Common myeloid progenitor, CD34-positive (primary cell): ENCODE measurements at places on chromosomes 16 and 17.

- DNase-seq: no peak
- no peaks in the 10 kb centered on the region for H3K36me3 ChIP-seq
- no peaks in the 10 kb centered on the region for H3K27me3 ChIP-seq
These were observed 274.0 kb downstream of the PHKB start for GRCh38 chr16:47734987-47735594.

DNA sequence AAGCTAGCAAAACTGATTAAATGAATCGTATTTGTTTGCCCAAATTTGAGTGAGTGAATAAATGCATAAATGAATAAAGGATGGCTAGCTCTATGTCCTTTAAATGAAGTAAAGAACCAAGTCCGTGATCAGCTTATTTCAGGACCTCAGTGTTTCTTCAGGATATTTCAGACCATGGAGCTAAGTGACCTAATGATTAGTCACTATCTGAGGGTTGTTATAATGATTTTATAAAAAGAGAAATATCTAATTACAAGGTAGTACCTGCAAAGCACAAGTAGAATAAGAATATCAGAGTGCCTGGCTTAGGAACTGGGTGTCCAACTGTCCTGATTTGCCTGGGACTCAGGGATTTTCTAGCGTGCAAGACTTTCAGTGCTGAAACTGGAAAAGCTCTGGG lies 12.5 kb downstream of the KCNJ2 start:
- DNase-seq: no peak
- no peaks in the 10 kb centered on the region for H3K4me1 ChIP-seq
- H3K4me3 ChIP-seq: no peak overlapping the region
- H3K27me3 ChIP-seq: no peaks in the 10 kb centered on the region
- no peaks in the 10 kb centered on the region for H3K36me3 ChIP-seq
- H3K27ac ChIP-seq: no peak overlapping the region

- peak; percentile 68 for DNase-seq
- no peak overlapping the region for H3K4me3 ChIP-seq
- no peaks in the 10 kb centered on the region for H3K27me3 ChIP-seq
- no peaks in the 10 kb centered on the region for H3K4me1 ChIP-seq
- peaks cover 31% of the 10 kb centered on the region for H3K36me3 ChIP-seq
These were observed 23.7 kb downstream of the HELZ start for GRCh38 chr17:67221062-67221998.

DNA sequence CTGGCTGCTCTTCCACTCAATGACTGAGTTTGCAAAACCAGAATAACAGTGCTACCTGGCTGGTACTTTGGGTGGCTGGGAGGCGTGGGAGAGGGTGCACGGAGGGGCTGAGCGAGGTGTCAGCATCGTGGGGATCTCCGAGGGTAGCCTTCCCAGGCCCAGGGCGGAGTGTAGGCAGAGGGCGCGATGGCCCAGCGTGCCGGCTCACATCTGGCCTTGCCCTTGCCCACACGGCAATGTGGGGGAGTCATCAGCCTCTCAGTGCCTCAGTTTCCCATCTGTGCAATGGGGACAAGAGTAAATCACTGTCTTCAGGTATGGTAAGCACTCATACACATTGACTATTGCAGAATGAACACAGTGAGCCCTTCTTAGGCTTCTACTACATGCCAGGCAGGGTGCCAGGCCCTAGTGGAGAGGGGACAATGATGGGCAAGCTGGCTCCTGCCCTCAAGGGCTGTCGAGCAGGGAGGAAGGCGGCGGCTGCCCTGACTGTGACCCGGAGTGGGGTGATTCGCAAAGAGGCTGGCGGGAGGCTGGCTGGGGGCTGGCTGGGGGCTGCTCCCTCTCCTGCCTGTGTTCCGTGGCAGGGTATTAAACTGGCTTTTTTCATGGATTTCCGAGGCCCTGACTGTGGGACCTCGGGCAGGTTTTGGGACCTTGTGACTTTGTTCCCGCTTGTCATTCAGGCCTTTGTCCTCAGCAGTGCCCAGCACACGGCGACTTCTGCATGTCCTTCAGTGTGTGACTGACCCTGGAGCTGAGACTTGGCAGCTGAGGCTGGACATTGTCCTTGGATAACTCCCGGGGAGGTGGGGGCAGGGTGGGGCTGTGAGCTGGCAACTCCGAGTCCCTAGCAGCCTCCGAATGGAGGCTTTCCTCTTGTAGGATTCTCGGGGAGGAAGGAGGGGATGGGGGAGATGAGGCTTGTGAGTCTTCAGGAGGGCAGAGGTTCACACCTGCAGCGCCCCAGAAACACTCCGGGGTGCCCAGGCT lies 243.1 kb downstream of the SEC14L1 start:
- H3K27me3 ChIP-seq: no peaks in the 10 kb centered on the region
- H3K27ac ChIP-seq: no peak overlapping the region
- DNase-seq: no peak
- H3K36me3 ChIP-seq: peaks cover 24% of the 10 kb centered on the region

GRCh38 chr17:77592106-77592865 lies 366.2 kb upstream of the TNRC6C start:
- H3K27me3 ChIP-seq: no peaks in the 10 kb centered on the region
- H3K4me1 ChIP-seq: no peaks in the 10 kb centered on the region
- H3K36me3 ChIP-seq: no peaks in the 10 kb centered on the region
- peak; percentile 50 for DNase-seq

GRCh38 chr17:40511136-40511535 lies 9.7 kb upstream of the TNS4 start:
- peaks cover 8% of the 10 kb centered on the region for H3K4me1 ChIP-seq
- no peaks in the 10 kb centered on the region for H3K36me3 ChIP-seq
- no peak overlapping the region for H3K4me3 ChIP-seq
- H3K27me3 ChIP-seq: no peaks in the 10 kb centered on the region
- H3K27ac ChIP-seq: no peak overlapping the region

DNA sequence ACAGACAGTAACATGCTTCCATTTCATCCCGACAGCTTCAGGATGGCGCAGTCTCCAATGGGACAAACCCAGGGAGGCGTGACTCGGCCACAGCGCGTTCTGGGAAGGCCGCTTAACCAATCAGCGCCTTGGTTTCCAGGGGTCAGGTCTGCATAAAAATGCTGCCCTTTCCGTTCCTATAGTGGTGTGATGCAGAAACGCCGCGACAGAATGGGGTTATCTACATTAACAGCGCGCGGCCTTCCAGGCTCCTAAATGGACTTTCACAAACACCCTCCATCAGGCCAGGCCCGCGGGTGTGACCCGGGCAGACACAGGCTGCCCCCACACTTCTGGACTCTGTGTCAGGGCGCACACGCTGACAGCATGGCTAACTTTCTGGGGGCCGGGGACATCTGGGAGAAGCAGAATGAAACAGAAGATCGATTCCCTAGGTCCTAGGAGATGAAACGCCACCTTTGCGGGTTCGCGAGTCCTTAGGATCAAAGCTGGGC lies 792 bp downstream of the TMEM231 start:
- H3K36me3 ChIP-seq: no peaks in the 10 kb centered on the region
- no peaks in the 10 kb centered on the region for H3K27me3 ChIP-seq
- no peak overlapping the region for H3K27ac ChIP-seq
- H3K4me3 ChIP-seq: peak overlapping the region; percentile 70
- peaks cover 27% of the 10 kb centered on the region for H3K4me1 ChIP-seq

DNA sequence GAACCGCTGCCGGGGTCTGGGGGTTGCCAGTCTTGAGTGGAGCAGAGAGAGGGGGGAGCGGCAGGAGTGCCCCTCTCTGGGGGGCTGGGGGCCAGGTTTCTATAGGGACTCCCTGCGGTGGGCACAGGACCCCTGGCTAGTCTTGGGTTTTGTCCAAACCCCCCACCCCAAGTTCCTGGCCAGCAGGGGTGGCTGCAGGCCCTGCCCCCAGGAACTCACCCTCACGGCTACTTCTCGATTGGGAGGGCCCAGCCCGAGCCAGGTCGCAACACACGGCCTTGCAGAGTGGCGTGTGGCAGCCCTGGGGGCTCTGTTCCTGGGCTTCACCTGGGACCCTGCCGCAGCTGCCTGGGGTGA lies 601 bp downstream of the CDH15 start:
- H3K27ac ChIP-seq: no peak overlapping the region
- H3K27me3 ChIP-seq: peaks cover 11% of the 10 kb centered on the region
- DNase-seq: no peak
- H3K36me3 ChIP-seq: no peaks in the 10 kb centered on the region
- peaks cover 27% of the 10 kb centered on the region for H3K4me1 ChIP-seq
- no peak overlapping the region for H3K4me3 ChIP-seq

- H3K27me3 ChIP-seq: no peaks in the 10 kb centered on the region
- H3K4me1 ChIP-seq: peaks cover 6% of the 10 kb centered on the region
- DNase-seq: peak; percentile 48
- no peak overlapping the region for H3K27ac ChIP-seq
These were observed 40.1 kb downstream of the HIC1 start for GRCh38 chr17:2094891-2095535.

DNA sequence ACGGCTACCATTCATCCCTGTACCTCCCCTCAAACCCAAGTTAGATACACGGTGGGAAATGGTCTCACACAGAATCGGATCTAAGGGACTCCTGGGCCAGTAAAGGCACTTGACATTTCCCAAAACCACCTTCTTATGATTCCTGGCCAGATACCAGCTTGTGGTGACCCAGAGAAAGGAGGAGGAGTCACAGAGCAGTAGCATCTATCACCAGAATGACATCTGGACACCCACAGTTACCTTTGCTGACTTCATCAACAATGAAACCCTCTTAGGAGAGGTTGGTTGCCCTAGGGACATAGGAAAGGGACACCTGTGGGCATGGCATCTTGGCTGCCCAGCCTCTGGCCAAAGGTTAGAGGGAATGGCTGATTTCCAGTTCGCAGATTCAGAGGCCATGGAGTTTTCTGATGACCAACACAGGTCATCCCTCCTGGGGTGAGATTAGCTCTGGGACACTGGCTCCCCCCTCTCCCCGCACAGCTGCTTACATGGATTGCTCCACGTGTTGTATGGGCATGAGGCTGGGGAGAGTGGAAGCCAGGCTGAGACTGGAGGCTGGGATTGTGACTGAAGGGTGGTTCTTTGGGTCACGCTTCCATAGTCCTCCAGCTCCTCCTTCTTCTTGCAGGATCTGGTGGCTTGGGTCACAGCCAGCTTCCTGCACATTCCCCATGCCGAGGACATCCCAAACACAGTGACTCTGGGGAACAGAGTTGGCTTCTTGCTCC lies 1.4 kb upstream of the AOC3 start:
- no peak overlapping the region for H3K4me3 ChIP-seq
- H3K36me3 ChIP-seq: peaks cover 12% of the 10 kb centered on the region
- no peak overlapping the region for H3K27ac ChIP-seq
- no peaks in the 10 kb centered on the region for H3K4me1 ChIP-seq
- no peak for DNase-seq

GRCh38 chr16:62549875-62550274 lies 513.6 kb upstream of the CDH8 start:
- H3K36me3 ChIP-seq: no peaks in the 10 kb centered on the region
- no peak overlapping the region for H3K27ac ChIP-seq
- H3K4me1 ChIP-seq: no peaks in the 10 kb centered on the region

GRCh38 chr17:36934144-36934691 lies 3.1 kb upstream of the LHX1 start:
- H3K27ac ChIP-seq: no peak overlapping the region
- no peaks in the 10 kb centered on the region for H3K36me3 ChIP-seq
- peak overlapping the region; percentile 33 for H3K4me3 ChIP-seq
- DNase-seq: no peak
- H3K27me3 ChIP-seq: peaks cover 71% of the 10 kb centered on the region
- peaks cover 57% of the 10 kb centered on the region for H3K4me1 ChIP-seq

DNA sequence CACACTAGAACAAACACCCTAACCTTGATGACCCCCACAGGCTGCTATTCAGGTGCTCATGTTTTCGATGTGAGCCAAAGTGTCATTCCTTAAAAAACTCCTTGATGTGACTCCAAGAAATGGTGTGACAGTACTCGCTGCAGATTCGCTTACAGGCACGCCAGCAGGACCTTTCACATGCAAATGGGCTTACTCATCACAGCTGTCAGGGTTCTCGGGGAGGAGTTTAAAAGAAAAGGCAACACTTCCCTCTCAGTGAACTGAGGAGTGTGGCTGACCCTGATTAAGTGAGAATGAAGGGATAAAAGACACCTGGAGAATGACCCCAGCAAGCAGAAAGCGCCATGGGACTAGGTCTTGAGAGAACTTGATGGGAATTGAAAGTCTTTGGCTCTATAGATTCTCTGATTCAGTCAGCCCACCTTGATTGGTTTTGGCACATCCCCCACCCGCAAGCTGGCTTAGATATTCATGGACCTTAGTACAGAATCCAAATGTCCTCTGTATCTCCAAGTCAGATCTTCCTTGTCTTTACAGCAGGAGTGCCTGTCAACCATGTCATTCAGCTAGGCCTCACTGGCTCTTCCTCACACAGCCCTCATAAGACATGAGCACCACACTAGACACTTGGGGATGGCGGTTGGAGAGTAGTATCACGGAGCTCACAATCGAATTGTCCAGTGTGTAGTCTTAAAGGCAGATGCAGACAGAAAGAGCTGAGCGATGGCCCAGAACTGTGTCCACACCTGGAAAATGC lies 82.6 kb downstream of the HIC1 start:
- H3K27ac ChIP-seq: no peak overlapping the region
- no peak for DNase-seq
- peaks cover 4% of the 10 kb centered on the region for H3K36me3 ChIP-seq
- H3K27me3 ChIP-seq: no peaks in the 10 kb centered on the region
- peaks cover 12% of the 10 kb centered on the region for H3K4me1 ChIP-seq
- no peak overlapping the region for H3K4me3 ChIP-seq

DNA sequence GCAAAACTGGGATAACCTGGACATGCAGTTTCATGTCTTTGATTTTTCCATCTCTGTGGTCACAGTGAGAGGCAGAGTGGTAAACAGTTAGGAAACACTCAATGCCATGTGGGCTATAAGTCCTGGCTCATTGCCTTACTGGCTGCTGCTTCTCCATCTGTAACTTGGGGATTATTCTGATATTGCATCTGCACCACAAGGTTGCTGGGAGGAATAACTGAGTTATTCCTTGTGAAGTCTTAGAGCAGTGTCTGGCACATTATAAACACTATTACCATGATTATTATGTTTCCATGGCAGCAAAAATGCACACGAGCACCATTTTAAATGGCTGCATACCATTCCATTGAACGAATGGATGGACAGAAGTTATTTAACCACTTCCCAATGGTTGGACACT lies 111.7 kb upstream of the CDH5 start:
- H3K27me3 ChIP-seq: no peaks in the 10 kb centered on the region
- no peak for DNase-seq
- H3K4me3 ChIP-seq: no peak overlapping the region
- H3K36me3 ChIP-seq: no peaks in the 10 kb centered on the region
- H3K4me1 ChIP-seq: no peaks in the 10 kb centered on the region

GRCh38 chr16:528111-529011 lies 849 bp downstream of the CAPN15 start:
- peaks cover 4% of the 10 kb centered on the region for H3K36me3 ChIP-seq
- H3K27ac ChIP-seq: peak overlapping the region; percentile 27
- H3K4me3 ChIP-seq: peak overlapping the region; percentile 83
- no peaks in the 10 kb centered on the region for H3K27me3 ChIP-seq
- DNase-seq: peak; percentile 34
- peaks cover 31% of the 10 kb centered on the region for H3K4me1 ChIP-seq

GRCh38 chr17:39845052-39845846 lies 18.9 kb downstream of the IKZF3 start:
- H3K27me3 ChIP-seq: peaks cover 5% of the 10 kb centered on the region
- no peak overlapping the region for H3K27ac ChIP-seq
- DNase-seq: no peak
- no peaks in the 10 kb centered on the region for H3K36me3 ChIP-seq

- no peaks in the 10 kb centered on the region for H3K36me3 ChIP-seq
- no peak for DNase-seq
- peaks cover 32% of the 10 kb centered on the region for H3K4me1 ChIP-seq
- no peak overlapping the region for H3K4me3 ChIP-seq
- H3K27ac ChIP-seq: no peak overlapping the region
These were observed 14.0 kb downstream of the C16orf74 start for GRCh38 chr16:85736921-85737320.
